Globus pallidus (tissue), 1 donor: ENCODE measurements at places on chromosomes 11 and 22.

GRCh38 chr11:85599083-85599482 is 28.1 kb downstream of the DLG2 start:
- DNase-seq = no peak

- no peak for DNase-seq
These were observed 31.0 kb upstream of the ACCSL start for GRCh38 chr11:44016546-44017442.

DNA sequence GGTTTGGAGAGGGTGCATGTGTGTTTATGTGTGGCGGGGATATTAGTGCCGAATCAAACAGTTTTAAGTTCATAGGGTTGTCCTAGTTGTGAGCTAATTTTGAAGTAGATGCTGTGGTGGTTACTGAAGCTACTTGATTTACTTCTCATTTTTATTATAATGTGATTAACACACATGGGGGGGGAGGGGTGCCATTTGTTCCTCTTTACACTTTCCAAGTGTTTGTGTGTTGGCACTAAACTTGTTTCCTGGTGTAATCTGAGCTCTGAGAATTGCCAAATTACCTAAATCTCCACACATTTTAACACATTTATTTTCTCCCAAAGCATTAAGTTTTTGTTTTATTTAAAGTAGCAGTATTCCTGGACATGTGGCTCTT is 60.1 kb downstream of the ZNRF3 start:
- no peak for DNase-seq

DNA sequence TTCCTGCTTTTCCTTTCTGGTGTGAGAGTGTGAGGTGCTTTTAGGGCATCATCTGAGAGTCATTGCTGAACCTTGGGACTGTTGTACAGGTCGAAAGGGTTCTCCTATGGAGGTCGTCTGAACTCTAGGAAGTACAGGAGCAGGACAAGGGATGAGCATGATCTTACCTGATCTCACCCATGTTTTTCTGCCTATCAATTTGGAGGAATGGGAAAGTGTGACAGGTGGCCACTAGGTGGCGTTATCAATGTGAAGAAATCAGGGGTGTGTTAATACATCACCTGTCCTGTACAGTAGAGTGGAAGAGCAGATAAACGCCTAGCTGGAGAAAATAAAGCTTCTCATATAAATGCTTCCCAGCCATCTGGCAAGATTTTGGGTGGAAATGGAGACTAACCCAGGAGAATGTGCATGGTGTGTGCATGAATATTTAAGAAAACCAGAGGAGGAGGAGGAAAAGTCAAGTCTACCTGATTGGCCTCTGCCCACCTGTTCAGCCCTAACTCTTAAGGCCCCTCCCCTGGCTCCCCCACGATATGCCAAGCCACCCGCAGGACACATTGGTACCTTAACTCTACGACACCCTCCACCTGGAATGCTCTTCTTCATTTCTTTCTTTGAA is 72.0 kb upstream of the NARS2 start:
- DNase-seq = no peak

DNA sequence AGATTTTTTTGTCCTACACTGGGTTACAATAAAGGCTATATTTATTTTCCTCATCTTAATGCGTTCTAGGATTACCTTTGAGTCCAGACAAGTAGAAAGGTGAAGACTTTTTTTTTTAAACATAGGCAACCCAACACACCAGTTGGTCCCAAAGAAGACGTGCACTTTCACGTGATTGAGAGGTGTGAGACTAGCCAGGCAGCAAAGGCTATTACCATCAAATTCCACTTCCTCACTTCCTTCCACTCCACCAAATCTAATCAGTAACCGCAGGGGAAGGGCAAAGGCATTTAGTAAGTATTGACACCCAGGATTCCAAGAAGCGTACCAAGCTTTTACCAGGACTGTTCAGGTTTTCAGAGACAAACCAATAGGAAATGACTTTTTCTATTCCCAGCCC is 109.3 kb downstream of the APIP start:
- no peak for DNase-seq

DNA sequence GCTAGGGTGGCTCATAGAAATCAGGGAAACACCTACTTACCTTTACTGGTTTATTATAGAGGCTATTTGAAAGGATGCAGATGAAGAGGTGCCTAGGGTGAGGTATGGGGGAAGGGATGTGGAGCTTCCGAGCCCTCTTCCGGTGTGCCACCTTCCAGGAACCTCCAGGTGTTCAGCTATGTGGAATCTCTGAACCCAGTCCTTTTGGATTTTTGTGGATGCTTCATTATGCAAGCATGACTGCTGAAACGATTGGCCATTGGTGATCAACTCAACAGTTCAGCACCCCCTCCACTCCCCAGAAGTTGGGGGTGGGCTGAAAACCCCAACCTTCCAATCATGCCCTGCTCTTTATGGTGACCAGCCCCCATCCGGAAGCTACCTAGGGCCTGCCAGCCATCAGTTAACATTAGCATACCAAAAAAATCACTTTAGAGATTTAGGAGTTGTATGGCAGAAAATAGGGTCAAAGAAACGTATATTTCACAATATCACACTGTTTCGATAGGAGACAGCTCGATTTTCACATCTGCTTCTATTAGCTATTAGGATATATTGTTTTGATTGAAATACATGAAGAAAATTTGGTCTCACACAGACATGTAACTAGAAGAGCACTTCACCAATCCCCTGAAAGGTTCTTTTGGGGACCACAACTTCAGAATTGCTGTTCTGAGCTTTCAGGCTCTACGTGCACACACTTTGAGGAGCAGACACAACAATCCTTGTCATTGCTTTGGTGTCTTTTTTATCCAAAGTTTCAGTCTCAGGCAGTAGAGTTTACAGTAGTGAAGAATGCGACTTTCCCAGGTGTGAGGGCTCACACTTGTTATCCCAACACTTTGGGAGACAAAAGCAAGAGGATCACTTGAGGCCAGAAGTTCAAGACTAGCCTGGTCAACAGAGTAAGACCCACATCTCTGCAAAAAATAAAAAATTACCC is 3.3 kb upstream of the POLR2G start:
- DNase-seq = no peak

- peak; percentile 4 for DNase-seq
These were observed 117.3 kb upstream of the TEAD1 start for GRCh38 chr11:12556788-12557384.

GRCh38 chr22:22730655-22731373 is 86.4 kb downstream of the GGTLC2 start:
- no peak for DNase-seq

- no peak for DNase-seq
These were observed 28.1 kb upstream of the SCARF2 start for GRCh38 chr22:20465759-20466077.

DNA sequence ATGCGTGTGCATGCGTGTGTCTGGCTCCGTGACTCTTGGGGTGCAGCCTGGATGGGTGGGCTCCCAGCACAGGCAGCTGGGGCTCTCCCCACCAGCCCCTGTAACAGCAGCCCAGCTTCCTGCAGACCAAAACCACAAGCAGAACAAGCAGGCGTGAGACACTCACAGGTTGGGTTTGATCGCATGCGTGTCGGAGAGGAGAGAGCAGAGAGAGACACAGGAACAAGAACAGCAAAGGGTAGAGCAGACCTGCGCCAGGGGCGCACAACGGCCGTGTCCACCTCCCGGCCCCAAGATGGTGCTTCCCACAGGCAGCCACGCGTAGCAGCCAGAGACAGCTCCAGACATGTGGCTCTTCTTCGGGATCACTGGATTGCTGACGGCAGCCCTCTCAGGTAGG is at the start of gene CD6:
Gene CD6, plus strand, starts transcription at position 161 of the 400 bp plus-strand sequence. Its CDS starts 186 bp downstream, at position 347.
- DNase-seq = no peak

- peak; percentile 6 for DNase-seq
These were observed 274.0 kb downstream of the SOX6 start for GRCh38 chr11:16082095-16083055.

DNA sequence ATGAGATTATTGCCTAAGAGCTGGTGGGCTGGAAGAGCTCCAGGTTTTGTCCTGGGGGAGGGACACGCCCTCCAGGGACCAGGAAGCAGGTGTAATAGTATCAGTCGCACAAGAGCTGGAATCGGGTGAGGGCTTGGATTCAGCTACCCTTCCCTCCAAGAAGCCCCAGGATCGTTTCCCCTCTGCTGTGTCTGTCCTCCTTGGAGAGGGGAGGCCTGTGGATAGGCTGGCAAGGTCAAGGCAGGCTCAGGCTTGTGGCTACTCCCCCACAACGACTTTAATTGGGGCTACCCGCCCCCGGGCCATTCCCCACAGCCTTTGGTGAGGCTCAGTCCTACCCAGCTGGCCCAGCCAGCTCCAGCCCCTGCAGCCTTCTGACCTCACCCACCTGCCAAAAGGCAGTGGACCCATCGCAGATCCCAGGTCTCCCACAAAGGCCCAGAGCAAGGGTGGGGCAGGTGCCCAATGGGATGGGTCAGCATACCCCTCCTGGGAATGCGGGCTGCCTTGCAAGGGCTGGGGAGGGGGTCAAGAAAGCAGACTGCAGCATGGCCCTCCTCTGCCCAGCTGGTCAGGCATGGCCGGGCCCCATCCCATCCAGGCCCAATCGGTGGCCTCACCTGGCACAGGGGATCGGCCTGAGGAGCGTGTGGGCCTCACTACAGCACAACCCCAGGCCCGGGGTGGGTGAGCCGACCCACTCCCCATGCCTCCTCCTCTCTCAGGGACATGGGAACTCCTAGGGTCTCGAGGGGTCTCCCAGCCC is 1.0 kb downstream of the CTSD start:
- no peak for DNase-seq
